Stimulated activated CD8-positive, alpha-beta memory T cell treated with anti-CD3 and anti-CD28 coated beads, Interleukin-15, amount 100 ng/mL, for 24 hours (primary cell): ENCODE measurements at places on chromosomes 1 and 21.

DNA sequence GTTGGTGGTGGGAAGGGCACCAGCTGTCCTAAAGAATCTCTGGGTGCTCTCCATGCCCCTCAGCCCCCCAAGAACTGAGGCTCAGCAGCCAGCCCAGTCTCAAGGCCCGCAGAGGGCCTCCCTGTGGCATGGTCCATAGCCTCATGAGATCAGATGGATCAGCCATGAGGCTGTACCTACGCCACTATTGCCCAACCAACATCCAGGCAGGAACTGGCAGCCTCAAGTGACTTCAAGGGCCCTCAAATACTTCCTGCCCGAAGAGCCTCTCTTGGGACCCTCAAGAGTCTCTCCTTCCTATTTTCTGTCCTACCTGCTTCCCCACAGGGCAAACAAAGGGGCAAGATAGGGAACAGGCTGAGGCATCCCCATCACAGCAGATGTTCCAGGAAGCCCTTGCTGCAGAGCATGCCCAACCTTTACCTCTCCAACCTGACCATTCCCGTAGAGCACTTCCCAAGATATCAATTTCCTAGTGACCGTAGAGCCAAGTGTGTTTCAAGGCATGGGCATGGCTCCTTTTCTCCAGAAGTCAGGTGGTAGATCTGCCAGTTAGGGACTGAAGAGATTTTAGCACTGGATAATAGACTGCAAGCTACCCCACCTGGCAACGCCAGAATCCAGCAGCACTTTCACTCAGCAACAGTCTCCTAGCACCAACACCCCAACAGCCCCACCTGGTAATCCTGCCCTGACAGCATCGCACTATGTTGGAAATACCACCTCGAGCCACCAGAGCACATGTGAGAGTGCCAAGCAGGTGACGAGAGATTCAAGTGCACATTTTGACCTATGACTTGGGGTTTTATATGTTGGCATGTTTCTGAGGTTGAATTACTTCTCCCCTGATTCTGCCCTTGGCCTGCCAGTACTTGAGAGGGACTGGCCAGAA lies 13.7 kb upstream of the MFSD2A start:
- DNase-seq, result no peak

- DNase-seq, result no peak
Observed at GRCh38 chr1:3702990-3703728, 49.1 kb upstream of the CCDC27 start.

- DNase-seq, result no peak
Observed at GRCh38 chr1:23403038-23403336, 21.6 kb downstream of the TCEA3 start.

- no peak for DNase-seq
Observed at GRCh38 chr1:178127482-178128191, 33.7 kb downstream of the RASAL2 start.

GRCh38 chr1:6859415-6860343 lies 74.4 kb downstream of the CAMTA1 start:
- DNase-seq, result no peak

DNA sequence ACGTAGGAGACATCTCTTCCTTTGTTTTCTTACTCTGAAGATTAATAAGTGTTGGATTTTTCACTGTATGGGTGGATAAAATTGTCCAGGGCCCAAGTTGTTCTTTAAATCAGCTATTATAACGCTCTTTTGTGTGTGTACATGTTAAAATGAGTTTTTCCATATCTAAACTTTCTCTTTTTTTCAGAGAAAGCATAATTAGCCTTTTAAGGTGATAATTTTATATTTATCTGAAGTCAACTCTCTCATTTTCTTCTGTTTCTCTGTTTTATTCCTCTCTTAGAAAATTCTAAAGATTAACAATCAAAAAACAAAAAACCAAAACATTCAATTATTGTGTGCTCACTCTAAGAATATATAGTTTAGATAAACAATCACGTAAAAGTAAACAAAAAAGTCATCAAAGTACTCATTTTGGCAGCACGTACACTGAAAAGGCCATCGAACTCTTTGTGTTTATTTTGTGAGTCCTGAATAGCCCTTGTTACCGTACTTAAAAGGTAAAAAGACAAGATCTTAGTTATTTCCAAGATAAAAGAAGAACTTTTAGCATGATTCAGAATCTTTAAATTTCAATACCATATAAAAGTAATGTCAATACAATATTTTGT lies 7.2 kb upstream of the CDC73 start:
- DNase-seq, result no peak

GRCh38 chr1:66415281-66415680 lies 118.7 kb upstream of the SGIP1 start:
- no peak for DNase-seq

GRCh38 chr1:226798427-226799411 lies 59.6 kb upstream of the ITPKB start:
- peak; percentile 24 for DNase-seq

DNA sequence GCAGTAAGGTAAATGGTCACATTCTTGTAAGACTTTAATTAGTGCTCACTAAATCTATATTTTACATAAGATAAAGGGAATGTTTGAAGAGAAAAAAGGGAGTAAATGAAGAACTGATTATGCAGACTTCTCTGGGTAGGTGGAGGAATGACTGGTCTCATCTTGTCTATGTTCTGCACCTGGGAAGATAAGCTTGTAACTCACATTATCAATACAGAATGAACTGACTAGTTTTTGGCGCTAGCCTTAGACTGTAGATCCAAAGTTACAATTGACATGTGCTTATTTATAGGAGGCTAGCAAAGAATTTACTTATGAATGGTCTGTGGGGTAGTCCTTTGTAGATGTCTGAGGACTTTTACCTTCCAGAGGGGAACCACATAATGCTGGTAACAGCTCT lies 214.9 kb upstream of the RAB4A start:
- DNase-seq, result no peak

DNA sequence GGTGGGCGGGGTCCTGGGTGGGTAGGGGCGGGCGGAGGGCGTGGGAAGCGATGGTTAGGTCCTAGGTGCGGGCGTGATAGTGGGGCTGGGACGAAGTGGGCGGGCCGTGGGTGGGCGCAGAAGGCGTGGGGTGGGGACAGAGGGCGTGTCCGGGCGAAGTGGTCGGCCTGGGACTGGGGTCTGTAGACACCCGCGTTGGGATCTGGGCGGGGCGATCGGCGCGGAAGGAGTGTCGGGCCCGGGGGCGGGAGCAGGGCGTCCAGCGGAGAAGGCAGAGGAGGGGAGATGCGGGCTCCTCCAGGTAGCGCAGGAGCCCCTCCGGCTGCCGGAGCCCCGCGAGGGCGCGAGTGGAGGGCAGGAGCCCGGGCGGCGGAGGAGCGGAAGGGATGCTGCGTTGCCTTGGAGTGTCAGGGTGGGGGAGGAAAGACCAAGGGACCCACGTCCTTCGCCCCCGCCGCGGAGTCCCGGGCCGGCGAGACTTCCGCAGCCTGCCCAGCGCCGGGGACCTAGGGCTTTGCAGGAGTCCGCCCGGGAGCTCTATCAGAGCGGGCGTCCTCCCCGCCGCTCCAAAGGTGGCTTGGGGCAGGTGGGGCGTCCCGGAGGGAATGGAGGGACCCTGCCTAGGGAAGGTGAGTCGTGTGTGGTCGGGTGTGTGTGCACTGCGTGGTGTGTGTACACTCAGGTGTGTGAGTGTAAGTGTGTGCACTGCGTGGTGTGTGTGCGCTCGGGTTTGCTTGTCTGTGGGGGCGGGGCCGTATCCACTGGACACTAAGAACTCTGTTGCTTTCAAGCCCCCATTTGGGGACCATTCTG lies 27.0 kb upstream of the PRSS38 start:
- peak; percentile 43 for DNase-seq

- DNase-seq, result no peak
Observed at GRCh38 chr1:12342401-12343003, 112.7 kb downstream of the VPS13D start.

- DNase-seq, result no peak
Observed at GRCh38 chr1:237065903-237066302, 23.9 kb downstream of the RYR2 start.

DNA sequence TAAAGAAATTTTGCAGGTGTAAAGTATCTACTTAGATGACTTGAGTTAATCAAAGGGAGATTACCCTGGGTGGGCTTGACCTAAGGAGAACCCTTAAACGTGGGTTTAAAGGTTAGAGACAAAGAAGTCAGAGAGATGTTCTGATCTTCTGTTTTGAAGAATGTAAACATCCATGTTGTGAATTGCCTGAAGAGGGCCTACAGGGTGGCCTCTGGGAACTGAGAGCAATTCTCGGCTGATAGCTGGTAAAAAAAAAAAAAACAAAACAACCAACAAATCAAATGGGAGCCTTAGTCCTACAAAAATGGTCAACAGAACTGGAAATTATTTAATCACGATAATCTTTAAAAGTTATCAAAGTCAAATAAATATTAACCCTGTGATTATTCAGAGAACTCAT lies 89.4 kb upstream of the BCL10 start:
- DNase-seq, result no peak

GRCh38 chr1:235992868-235993267 lies 72.0 kb downstream of the NID1 start:
- no peak for DNase-seq
